CD4-positive, alpha-beta T cell (primary cell): ENCODE measurements at places on chromosomes 1 and 21. TPM values are rescaled to one million over a fixed set of nuclear protein-coding genes. Genes with fewer than 3 reads are reported as not detected.

Gene KIAA0040
- 14.5 TPM for total RNA-seq

Gene EIF2D
- total RNA-seq: 48.9 TPM

Gene NFYC
- 35.2 TPM for total RNA-seq

Gene LPAR3
- total RNA-seq: 0.87 TPM

Gene SH3D21
- 1.9 TPM for total RNA-seq

Gene TBX15
- not detected for total RNA-seq

Gene S100A7
- not detected for total RNA-seq

Gene RNPEP
- total RNA-seq: 19.9 TPM

Gene CLDN19
- not detected for total RNA-seq

Gene LCE2A
- total RNA-seq: not detected

Gene IGSF9
- total RNA-seq: not detected

Gene TMEM200B
- total RNA-seq: not detected

Gene CDK11B
- 52.0 TPM for total RNA-seq

Gene TPTE
- total RNA-seq: not detected

Gene ZBTB8A
- not detected for total RNA-seq

Gene KIF2C
- total RNA-seq: 0.82 TPM
